Stimulated activated naive B cell treated with anti-CD40 and anti-IgM and Interleukin-4, amounts not matched to agents 10 μg/mL and 1 μg/mL and 100 μg/mL, for 72 hours (primary cell): ENCODE measurements at places on chromosomes 16 and 17.

- no peak for DNase-seq
These were observed 4.9 kb upstream of the PABPN1L start for GRCh38 chr16:88871349-88871702.

DNA sequence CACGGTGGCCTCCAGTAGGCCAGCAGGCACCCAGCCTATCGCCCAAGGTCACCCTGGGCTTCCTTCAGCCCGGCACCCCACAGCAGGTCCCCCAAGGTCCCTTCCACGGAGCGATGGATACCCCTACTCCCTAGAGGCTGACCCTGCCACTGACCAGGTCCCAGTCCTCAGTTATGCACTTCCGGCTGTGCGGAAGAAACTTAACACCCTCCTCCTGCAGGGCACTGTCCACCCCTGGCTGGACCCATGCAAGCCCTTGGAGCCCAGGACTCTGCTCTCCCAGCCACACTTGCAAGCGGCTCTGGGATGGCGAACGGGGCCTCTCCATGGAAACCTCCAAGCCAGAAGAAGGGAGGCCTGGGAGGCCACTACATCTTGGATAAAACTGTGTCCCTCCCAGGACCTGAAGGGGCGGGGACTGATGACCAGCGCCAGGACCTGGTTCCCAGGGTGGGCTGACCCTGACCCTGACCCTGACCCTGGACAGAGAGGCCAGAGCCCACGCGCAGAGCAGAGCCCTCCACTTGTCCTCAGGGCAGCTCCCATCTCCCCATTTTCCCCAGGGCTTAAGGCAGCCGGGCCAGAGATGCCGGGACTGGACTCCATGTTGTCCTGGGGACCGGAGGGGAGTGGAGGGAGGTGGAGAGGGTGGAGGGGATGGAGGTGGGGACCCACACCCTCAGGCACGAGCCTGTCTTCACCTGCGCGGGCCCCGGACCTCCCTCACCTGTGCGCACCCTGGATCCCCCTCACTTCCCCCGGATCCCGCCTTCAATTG, 734 bp downstream of the CEP131 start:
- no peak for DNase-seq

DNA sequence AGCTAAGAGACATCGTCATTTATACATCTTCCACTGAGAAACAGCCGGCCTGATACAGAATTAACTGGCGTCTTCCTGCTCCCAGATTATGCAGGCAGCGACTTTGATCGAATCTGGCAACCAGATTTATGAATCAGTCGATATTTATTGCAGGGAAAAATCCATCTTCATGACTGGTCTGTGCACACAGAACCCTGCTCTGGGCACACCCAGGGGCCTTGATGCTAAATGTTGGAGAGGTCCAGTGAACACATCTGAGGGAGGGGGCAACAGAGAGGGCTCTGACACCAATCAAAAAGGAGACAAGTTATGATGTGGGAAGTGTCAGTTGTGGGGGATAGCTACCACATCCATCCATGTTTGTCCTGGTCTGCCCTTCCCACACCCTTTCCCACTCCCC, 102.9 kb downstream of the TMEM132E start:
- no peak for DNase-seq

DNA sequence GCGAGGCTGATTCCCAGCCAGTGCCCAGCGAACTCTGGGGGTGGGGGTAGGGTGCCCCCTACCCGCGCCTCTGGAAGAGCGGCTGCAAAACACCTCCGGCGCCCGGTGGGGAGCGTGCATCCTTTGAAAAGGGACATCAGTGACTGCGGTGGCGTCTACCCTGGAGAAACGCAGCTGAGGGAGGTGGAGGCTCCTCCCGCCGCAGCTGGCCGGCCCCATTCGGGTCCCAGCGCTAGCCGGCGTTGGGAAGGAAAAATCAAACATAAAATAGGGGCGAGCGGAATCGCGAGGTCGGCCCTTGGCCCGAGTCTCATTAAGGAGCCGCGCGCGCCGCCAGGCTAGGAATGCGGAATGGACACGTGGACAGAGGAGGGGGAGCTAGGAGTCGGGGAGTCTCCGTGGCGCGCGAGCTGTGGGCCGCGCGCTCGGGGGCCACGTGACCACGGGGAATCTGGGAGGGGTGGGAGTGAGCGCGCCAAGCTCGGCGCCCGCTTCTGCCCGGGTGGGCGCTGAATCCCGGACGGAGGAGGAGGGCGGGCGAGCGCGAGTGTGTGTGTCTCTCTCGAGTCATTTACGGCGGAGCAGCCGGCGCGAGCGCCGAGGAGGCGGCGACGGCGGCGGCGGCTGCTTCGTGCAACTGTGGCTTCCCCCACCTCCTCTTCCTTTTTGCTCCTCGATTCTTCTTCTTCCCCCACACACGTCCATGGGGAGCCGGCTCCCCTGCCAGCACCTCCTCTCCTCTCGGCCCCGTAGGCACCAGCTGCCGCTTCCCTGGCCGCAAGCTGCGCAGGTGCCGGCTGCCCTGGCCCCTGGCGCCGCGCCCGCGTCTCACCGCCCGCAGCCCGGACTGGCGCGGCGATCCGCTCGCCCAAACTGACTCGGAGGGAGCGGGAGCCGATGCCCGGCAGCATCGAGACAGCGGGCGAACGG, at the start of gene TMEM132E:
Gene TMEM132E, plus strand, starts transcription at position 566 of the 930 bp plus-strand sequence. CDS start 1,495 bp downstream, outside the sequence.
- no peak for DNase-seq

DNA sequence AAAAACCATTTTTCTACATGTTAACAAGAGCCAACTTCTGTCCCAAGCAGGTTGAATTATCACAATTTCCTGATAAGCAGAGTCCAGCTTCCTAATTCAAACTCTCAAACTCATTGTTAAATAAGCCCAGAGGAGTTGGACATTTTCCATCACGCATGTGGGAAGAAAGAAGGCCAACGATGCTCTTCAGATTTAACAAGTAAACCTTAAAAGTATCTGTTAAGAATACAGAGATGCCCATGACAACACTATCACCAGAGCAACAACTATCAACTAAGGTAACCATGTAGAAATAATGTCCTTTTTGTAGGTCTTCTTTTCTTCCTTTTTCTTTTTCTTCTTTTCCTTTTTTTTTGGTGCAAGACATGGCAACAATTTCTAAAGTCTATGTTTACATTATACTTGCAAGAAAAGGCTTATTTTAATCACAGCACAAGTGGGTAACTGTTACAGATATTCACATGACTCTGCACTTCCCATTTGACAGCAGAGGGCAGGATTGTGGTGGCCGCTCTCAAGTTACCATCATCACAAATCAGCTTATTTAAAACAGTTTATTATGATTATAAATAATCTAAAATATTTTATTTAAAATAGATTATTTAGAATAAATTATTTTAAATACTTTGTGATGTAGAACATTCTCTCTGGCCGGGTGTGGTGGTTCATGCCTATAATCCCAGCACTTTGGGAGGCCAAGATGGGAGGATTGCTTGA, 35.7 kb upstream of the DHRS7B start:
- DNase-seq: no peak

GRCh38 chr17:37801171-37801570, 56.3 kb upstream of the HNF1B start:
- DNase-seq: no peak

- no peak for DNase-seq
These were observed 553 bp upstream of the CDC6 start for GRCh38 chr17:40287159-40287493.

DNA sequence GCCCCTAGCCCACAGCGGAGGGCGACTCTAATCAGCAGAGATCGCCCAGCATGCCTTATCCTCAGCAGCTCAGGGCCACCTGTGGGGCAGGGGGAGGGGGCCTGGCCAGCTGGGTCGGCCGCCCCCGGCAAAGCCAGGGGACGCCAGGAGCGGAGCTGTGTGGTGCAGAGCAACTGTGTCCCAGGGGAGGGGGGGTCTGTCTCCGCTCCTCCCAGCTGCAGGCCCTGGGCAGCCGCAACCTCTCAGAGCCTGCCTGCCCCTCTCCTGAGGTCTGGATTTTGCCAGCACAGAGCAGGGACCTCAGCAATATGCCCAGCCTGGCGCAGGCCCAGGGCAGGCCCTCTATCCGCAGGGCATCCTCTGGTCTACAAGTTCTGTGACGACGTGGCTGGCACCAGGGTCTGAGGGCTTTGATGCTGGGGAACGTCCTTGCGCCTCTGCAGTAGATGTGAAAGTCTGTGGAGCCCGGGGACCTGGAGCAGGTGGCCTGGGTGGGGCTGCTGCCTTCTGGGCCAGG, 36.5 kb upstream of the SLC38A10 start:
- DNase-seq: no peak
